NCI-H2171 treated with DMSO at 0.1 percent for 48 hours (cell line): ENCODE measurements at places on chromosomes 1 and 21.

GRCh38 chr1:89041119-89041641, 18.5 kb upstream of the GBP3 start:
- DNase-seq: no peak

DNA sequence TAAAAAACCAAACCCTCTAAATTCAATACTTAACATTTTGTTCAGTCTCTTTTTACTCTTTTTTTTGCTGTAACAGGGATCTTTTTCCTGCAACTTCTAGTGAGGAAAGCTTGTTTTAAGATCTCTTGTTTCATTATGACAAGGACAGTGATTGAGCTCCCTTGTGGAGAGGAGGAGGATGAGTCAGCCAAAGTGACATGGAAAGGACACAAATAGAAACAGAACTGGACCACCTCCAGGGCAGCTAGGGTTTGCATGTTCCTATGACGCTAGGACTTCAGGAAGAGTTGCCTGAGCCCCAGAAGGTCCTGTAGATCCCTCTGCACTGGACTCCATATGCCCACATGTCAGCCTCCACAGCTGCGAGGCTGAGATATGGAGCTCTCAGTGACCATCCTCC, 212.6 kb upstream of the FAM78B start:
- DNase-seq: no peak

DNA sequence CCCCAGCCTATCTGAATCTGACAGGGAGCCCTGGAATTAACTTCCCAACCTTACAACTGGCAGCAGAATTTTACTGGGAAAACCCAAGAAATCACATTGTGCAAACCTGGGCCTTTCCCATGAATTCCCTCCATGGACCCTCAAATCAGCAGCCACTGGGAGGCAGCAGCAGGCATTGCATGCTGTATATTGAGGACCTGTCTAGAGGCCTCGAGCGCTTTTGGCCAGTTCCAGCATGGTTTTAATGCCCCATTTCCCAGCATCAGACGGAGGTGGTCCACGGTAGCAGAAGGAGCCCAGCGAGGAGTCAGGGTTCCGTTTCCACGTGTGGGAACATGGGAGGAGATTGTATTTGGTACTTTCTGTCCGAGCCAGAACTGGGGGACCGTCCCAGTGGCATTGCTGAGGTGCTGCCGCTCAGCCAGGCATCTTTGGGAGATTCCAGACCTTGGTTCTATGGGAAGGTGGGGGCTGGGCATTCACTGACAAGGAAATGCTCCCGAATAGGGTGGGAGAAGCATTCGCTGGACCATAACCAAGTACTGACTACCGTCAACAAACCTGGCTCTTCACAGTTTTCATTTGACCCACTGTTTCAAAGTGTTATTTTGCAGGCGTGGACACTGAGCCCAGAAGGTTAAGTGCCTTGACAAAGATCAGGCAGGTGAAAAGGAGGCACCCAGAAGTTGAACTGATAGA, 15.9 kb downstream of the BMP8A start:
- DNase-seq: no peak

GRCh38 chr1:32357614-32358013, 4.7 kb downstream of the FAM229A start:
- DNase-seq: no peak
